Endothelial cell of coronary artery (primary cell): ENCODE measurements at places on chromosomes 12 and 14. TPM values are rescaled to one million over a fixed set of nuclear protein-coding genes. Genes with fewer than 3 reads are reported as not detected.

The P2RX7 gene
- 0.72 and 0.75 TPM in 2 replicates for total RNA-seq

The TEAD4 gene
- 19.8 and 25.7 TPM in 2 replicates for total RNA-seq

The ACRBP gene
- 0.27 and 0.28 TPM in 2 replicates for total RNA-seq

The PSMA6 gene
- 246 and 312 TPM in 2 replicates for total RNA-seq

The CLEC9A gene
- not detected in 2 replicates for total RNA-seq

The TCL1B gene
- not detected in 2 replicates for total RNA-seq

The MYH6 gene
- total RNA-seq = not detected in 2 replicates

The NPFF gene
- not detected in 2 replicates for total RNA-seq

The CLEC2A gene
- total RNA-seq = not detected in 2 replicates

The CCDC88C gene
- total RNA-seq = 25.3 and 27.3 TPM in 2 replicates

The CCDC196 gene
- not detected in 2 replicates for total RNA-seq

The GLIPR1L1 gene
- not detected in 2 replicates for total RNA-seq

The MGST1 gene
- 6.5 and 29.3 TPM in 2 replicates for total RNA-seq

The TMEM120B gene
- total RNA-seq = 5.9 and 9.0 TPM in 2 replicates

The SMAGP gene
- total RNA-seq = 10.2 and 13.4 TPM in 2 replicates
